ENCODE measurements at places on chromosomes 5 and 9.

- no peak for DNase-seq
Observed at GRCh38 chr5:154686490-154686889, 68.7 kb upstream of the LARP1 start.

- no peak for DNase-seq
Observed at GRCh38 chr9:27864644-27865438, 291.6 kb upstream of the C9orf72 start.

GRCh38 chr5:76219636-76220035 lies 136.5 kb downstream of the SV2C start:
- DNase-seq: no peak

DNA sequence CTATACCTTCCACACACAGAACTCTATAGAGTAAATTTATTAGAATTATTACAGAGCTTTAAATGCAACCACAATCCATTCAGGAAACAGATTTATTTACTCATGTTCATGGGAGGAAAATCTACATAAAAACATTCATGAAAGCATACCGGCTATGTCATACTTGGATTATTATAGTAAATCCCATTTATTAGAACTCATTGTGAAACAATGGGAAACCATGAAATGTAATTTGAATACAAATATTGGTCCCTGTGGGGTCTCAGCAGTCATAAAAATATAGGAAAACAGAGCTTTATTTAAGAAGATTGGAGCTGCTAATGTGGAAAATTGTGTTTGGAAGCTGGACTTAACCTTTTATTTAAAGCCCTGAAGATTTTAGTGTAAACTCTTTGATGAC lies 80.7 kb downstream of the HAPLN1 start:
- DNase-seq: no peak

DNA sequence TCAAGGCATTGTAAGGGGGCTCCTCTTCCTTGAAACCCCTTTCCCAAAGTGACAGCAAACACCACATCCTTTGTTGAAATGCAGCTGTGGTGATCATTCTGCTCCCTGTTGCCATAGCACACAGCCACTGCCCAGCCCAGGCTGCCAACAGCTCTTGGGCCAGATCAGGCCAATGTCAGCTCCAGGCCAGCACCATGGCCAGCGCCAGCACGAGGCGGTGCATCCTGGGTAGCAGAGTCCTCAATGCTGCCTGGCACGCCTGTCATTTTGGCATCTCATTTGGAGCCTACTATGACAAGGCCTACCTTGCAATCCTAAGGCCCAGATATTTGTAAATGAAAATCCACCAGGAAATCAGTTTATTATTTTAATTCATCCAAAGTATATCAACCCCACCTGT lies 390.6 kb downstream of the DNAH5 start:
- peak; percentile 48 for DNase-seq

GRCh38 chr9:115328228-115328627 lies 210.3 kb upstream of the TNC start:
- DNase-seq: no peak

DNA sequence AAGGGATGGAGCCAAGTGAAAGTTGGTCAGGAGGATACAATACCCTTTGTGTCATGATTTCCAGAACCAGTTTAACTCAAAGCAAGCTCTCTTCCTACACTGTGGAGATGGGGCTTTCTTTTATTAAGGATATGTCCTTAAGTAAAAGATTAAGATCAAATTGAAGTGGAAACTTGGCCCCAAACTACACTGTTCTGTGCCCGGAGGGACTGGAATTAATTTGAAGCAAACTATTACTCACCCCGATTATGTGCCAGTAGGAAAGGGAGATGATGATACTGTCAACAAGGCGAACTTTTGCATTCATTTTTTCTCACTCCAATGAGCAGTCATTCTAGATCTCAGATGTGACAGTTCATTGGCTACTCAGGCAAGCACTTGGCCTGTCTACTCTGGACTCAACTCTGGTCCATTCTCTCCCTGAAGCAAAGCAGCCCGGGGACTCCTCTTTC lies 186.7 kb downstream of the NTRK2 start:
- DNase-seq: no peak

DNA sequence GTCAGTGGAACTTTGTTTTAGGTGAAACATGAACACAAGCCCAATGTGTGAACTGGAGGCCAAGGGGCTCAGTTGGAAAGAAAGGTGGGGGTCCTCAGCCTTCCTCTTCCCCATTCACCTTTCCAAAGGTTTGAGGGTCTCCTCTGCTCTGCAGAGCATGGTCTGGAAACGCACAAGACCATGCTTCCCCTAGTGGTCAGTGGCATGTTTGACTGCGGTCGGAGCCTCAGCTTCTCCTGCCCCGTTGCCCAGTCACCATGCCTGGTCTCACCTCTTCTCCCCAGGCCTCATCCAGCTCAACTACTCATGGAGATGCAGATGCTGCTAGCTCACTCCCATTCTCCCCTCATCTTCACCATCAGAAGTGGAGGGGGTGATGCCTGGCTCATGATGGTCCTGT lies 340.3 kb downstream of the GADD45G start:
- peak; percentile 8 for DNase-seq

GRCh38 chr5:76663573-76663972 lies 40.4 kb upstream of the F2RL2 start:
- DNase-seq: no peak

- DNase-seq: peak; percentile 83
Observed at GRCh38 chr5:181181650-181182565, 23.1 kb downstream of the TRIM7 start.

DNA sequence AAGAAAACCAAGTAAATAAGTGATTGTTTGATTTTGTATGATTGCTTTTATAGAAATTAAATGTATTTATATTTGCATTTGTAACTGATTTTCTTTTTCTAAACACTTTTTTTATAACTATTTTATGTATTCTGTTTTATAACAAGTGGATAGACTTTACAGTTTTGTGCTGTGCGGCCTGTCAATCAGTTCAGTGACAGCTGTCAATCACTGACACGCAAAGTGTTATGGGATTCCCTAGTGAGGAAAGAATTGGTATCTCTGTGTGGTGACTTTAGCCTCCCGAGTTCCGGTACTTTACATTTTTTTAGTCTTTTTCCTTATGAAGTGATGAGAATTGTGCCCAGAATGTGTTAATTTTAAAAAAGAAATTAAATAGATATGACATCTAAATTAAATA lies 16.3 kb downstream of the GPR151 start:
- no peak for DNase-seq

GRCh38 chr5:59038798-59039295 lies 456.0 kb downstream of the RAB3C start:
- DNase-seq: no peak

DNA sequence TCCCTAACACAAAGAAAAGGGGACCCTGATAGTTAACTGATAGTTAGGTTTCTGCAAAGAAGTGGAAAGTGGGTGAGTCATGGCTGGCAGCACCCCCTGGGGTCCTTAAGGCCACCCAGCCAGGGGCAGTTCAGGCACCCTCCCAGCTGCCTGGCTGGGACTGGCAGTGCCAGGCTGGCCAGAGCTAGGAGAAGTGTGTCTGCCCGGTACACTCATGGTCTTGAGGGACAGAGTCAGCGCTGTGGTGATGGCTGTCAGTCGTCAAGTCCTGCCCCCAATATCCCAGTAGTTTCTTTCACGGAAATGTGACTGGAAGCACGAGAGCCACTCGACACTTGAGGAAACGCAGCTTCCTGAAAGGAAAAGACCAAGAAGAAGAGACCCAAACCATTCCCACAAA lies 22.3 kb upstream of the CNOT6 start:
- DNase-seq: no peak

- DNase-seq: no peak
Observed at GRCh38 chr5:14851597-14851996, 20.0 kb downstream of the ANKH start.

DNA sequence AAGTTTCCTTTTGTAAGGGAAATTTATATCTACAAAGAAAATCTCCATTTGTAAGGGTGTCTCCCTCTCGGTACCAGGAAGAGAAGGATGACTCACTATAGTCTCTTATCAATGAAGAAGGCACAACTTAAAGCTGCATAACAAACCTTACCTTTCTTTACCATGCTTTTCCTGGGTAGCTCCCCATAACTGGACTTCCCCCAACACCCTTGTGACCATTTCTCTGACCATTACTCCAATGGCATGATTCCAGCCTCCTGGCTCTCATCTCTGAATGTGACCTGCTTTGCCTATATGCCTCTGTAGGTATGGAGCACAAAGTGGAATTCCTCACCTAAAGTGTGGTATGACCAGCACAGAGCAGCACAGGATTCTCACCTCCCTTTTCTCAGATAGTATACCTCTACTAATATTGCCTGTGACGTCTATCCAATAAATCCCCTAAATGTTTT lies 62.8 kb downstream of the GNA14 start:
- peak; percentile 34 for DNase-seq

DNA sequence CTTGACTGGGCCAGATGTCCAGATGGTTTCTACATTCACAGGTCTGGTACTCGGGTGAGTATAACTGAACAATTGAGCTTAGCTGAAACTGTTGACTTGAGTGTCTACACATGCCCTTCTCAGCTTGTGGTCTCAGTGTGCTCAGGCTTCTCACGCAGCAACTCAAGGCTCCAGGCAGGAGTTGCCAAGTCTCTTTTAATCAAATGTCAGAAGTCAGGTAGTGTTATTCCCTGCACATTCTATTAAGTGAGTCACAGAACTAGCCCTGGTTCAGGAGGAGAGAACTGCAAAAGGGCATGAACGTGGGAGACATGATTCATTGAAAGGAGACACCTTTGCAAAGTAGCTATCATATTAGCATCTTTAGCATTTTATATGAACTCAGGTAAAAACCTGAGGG lies 199.3 kb upstream of the ACTBL2 start:
- no peak for DNase-seq

- no peak for DNase-seq
Observed at GRCh38 chr5:51582871-51583394, 199.7 kb downstream of the ISL1 start.

- DNase-seq: no peak
Observed at GRCh38 chr9:109805050-109805449, 25.1 kb downstream of the PALM2AKAP2 start.

GRCh38 chr5:39698838-39699560 lies 274.2 kb upstream of the DAB2 start:
- DNase-seq: no peak

- DNase-seq: no peak
Observed at GRCh38 chr9:13942695-13943094, 371.2 kb downstream of the NFIB start.

DNA sequence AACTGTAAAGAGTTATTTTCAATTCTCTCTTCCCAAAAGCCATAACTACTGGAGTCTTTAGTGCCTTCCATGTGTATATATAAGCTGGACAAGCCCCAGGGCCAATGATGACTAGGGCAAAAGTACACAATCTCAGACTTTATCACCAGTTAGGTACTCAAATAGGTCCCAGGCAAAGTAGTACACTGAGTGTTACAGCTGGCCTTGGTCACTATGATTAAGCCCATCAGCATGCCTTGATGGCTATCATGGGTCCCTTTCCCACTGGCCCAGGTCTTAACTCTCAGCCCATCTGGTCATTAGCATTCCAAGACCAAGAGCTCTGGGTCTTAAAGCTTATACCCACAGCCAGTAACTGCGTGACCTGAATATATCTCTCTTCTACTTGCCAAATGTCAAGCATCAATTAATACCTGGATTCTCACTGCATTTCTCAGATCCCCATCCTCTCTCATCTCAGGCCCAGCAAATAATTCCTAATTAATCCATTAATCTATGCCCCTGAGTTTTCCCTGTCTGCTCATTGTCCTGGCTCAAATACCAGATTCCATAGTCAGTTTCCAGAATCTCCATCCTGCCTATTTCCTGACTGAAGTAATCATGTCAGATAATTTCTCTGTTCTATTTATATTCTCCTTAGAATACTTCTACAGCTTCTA lies 62.3 kb downstream of the NR6A1 start:
- DNase-seq: no peak

- peak; percentile 69 for DNase-seq
Observed at GRCh38 chr5:2981035-2981434, 229.6 kb upstream of the IRX2 start.

DNA sequence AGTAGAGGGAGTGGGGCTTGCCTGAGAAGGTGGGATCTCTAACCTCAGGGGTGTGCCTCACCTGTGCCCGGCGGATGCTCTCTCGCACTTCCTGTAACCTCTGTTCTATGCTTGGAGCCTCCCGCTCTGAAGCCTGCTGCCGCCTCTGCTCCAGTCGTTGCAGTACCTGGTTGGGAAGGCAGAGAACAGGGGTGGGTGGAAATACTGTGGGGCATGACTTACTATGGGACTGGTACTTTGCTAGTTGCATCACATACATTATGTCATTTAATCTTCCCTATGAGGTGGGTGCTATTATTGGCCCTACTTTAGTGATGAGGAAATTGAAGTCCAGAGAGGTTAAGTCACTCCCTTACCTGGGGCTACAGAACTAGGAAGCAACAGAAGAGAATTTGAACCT lies 5.2 kb downstream of the FCHSD1 start:
- DNase-seq: no peak

DNA sequence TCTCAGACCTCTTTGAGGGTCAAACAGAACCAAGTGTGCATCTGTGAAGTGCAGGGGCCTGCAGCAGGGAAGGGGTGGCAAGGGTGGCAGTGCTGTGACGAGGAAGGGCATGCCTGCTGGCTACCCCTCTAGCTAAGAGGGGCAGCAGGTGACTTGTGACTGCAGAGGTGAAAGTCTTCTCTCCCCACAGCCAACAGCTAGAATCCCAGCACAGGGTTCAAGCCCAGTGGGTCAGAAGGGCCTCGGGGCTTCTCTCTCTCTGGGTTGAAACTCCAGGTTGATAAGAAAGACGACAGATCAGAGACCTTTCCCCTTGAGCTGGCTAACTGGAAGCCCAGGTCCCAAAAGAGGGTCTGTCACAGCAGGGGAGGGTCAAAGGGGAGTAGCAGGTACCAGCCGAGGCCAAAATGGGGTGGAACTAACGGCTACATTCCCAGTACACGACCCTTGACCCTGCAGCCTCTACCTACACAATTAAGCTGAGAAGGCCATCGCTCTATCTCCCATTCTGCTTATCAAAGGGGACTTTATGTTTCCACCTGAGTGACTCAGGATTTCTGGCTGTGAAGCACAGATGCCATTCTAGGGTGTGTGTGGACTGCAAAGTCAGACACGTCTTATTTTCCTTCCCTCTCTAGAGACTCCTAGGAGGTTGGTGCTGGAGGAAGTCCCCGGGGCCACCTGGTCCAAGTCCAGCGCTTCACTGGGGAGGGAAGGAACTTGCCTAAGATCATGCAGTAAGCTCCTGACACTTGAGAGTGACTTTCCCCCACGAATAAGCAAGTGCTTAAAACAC lies 14.6 kb downstream of the ANKS6 start:
- DNase-seq: peak; percentile 72

- peak; percentile 54 for DNase-seq
Observed at GRCh38 chr5:56561-57290, 35.2 kb upstream of the PLEKHG4B start.

DNA sequence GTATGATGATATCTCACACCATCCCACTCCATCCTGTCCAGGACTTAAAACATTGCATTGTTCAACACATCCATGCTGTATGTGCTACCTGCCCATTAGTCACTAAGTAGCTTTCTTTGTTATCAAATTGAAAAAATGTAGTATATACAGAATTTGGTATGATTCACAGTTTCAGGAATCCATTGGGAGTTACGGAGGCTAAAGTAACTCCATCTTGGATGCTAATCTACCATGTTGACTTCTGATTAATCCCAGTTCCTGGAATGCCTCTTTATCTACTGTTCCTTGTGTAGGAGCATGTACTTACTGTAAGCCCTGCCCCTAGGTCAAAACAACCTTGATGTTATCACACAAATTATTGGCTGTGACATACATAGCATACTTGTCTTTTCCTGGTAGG lies 38.9 kb upstream of the FOXB2 start:
- DNase-seq: no peak

- peak; percentile 90 for DNase-seq
Observed at GRCh38 chr9:95167998-95168397, 149.5 kb downstream of the FANCC start.

Data from HT-29 (cell line).